ENCODE measurements at places on chromosomes 12 and 14.

DNA sequence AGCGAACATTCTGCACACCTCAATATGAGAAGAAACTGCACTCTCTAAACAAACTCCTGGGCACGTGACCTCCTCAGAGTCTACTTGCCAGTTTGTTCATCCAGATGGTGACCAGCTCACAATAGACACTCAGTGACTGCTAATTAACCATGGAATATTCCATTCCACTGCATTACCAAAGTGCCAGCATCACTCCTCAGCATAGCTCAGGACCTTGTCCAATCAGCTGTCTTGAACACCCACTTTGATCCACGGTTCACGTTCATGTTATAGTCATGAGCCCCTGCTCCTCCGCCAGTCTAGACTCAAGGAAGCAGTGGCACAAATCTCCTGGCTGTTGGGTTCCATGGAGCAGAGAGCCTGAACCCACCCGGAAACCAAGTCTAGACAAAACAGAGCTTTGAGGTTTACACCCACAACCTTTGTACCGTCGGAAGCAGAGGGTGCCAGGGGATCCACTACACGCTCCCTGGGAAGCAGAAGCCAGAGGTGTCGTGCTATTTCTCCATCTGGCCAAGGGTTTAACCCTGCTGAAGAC is 285.3 kb downstream of the ZFP36L1 start:
- DNase-seq = no peak

DNA sequence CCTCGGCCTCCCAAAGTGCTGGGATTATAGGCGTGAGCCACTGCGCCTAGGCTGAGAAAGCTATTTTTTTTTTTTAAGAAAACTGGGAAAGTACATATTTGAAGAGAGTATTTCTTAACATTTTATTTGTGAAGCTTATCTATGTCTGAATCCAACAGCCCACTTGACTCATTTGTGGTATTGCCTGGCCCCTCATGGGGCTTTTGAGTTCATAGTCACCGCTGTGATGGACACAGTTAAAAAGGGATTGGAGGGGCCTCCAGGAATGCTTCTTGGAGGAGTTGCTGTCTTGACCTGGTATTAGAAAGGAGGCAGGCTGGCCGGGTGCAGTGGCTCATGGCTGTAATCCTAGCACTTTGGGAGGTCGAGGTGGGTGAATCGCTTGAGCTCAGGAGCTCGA is 26.5 kb downstream of the BCL7A start:
- DNase-seq = no peak

- DNase-seq = no peak
Observed at GRCh38 chr14:56892959-56893358, 82.7 kb upstream of the OTX2 start.

DNA sequence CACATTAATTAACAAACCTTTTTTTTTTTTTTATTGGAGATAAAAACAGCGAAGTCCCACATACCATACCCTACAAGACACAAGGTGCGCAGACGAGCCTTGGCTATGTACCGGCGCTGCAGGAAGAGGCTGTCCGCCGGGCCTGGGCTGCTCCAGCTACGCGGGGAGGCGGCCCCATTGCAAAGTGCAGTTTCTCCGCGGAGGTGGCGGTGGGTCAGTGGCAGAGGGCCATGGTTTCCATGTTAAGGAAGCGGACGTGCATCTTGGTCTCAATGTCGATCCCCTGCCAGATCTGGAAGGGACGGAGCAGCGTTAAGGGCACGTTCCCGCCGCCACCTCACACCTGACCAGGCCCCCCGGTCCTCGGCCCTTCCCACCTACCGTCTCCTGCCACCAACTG is 60.3 kb downstream of the TESC start:
- DNase-seq = no peak

DNA sequence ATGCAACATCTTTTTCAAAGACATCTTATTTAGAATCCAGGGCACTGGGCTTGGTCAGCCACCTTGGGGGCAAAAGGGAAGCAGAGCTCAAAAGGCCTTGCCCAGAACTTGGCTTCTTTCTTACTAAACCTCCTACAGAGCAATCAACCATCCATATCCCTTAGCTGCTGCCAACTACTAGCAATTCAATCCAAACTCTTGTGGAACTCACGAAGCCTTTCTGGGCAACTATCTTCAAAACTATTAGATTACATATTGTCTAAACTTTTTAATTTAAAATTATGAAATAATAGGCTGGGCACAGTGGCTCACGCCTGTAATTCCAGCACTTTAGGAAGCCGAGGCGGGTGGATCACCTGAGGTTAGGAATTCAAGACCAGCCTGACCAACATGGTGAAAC is 95.5 kb downstream of the PAWR start:
- no peak for DNase-seq

DNA sequence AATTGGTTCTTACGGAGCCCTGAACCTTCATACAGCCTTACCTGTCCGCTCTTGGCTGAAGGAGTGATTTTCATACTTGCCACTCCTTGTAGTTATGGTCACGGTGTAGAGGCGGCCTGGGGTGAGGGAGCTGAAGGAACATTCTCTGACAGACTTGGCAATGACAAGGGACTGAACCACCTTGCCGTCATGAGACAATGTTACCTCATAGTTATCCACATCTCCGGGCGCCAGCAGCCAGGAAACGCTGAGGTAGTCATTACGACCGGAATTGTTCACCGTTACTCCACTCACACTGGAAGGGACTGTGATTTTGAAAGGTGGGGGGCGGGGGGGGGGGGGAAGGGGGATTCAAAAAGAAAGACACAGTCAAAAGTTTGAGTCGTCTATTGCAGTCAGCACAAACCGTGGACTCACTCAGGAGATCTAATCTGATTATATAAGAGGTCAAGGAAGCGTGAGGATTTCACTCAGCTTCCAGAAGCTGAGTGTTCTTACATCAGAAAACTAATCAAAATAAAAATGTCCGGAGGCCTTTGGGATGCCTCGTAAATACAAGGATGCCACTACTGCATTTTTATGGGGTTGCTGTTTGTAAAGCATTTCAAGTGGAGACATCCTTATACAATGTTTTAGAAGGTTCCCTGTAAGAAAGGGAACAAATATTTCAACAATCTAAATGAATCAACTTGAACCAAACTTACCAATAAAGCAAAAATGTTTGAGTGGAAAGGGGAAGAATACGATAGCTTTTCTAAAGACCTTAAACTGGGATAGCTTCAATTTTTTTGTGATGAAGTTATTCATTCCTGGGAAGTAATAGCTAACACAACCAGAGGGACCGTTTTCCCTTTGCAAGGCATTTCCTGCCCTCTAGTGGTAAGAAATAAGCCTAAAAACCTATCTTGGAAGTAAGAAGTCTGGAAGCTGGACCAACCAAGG is 60.6 kb downstream of the PTPRB start:
- DNase-seq = peak; percentile 78

DNA sequence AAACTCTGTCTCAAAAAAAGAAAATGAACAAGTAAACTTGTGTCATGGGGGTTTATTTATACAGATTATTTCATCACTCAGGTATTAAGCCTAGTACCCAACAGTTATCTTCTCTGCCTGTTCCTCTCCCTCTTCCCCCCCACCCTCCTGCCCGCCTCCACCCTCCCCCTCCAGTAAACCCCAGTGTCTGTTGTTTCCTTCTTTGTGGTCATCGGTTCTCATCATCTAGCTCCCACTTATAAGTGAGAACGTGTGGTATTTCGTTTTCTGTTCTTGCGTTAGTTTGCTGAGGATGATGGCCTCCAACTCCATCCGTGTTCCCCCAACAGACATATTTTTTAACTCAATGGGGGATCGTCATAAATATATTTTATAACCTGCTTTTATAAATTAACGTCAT is 12.3 kb downstream of the IL31 start:
- no peak for DNase-seq

DNA sequence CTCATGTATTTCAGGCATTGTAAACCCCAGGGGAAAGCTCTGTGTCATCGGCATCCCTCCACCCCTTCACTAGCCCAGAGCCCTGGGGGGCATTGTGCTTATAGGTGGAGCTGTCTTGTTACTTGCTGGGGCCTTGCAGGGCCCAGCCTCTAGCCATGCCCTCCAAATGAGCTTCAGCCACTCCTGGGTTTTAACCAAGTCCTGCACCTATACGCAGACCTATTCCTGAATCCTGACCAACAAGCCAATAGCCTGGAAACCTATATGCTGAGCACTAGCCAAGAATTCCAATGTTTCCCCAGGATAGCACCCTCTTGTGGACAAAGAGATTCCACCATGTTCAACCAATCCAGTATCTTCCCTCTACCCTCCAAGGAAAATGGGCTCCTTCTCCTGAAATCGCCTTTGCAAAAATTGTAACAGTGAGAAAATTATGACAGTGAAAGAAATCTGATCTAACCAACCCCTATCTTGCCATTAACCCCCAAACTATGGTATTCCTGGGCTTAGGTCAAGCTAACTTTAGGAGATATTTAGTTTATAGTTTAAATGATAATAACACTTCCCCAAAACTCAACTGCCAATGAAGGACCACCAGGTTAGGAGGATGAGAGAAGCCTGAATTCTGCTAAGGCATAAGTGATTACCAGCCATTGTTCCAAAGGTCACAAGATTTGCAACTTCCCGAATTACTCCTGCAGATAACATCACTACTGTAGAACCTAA is 55.5 kb downstream of the TTC7B start:
- peak; percentile 25 for DNase-seq

DNA sequence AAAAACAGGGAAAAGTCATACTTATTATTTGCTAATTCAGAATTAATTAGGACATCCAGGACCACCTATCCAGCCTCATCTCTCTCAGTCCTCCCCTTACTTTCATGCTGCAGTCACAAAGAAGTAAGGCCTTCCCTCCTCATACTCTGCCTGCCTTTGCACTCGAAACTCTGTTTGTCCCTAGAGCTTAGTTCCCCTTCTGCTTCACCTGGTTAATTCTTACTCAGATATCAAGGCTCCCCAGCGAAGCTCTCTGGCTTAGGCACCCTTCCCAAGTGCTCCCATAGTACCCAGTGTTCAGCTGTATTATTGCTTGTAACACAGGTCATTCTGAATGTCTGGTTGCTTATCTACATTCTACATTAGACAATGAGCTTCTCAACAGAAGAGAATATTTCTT is 81.3 kb downstream of the ERGIC2 start:
- DNase-seq = no peak

GRCh38 chr12:101763246-101763931 is 24.1 kb upstream of the SYCP3 start:
- no peak for DNase-seq

GRCh38 chr14:70957710-70958109 is 50.5 kb downstream of the PCNX1 start:
- DNase-seq = no peak

- DNase-seq = peak; percentile 44
Observed at GRCh38 chr12:106271575-106272505, 24.0 kb upstream of the CKAP4 start.

GRCh38 chr12:116215023-116215422 is 62.5 kb downstream of the MED13L start:
- no peak for DNase-seq

GRCh38 chr12:109811624-109811995 is 21.6 kb downstream of the TRPV4 start:
- DNase-seq = no peak

DNA sequence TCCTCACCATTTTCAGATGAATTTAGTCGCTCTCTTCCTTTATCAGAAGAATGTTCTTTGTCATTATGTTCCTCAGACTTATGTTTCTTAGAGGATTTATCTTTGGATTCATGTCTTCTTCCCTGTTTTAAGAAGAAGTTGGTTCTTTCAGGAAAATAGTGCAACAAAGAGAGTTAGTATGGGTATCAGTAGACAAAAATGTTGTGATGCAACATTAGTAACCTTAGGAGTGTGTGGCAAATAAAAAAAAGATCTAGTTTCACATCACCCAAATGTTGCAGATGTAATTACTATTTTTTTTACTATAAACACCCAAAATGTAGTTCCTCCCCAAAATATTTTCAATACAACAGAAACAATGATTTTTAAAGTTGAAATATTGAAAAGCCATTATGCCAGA is 7.8 kb downstream of the RSRC2 start:
- DNase-seq = no peak

DNA sequence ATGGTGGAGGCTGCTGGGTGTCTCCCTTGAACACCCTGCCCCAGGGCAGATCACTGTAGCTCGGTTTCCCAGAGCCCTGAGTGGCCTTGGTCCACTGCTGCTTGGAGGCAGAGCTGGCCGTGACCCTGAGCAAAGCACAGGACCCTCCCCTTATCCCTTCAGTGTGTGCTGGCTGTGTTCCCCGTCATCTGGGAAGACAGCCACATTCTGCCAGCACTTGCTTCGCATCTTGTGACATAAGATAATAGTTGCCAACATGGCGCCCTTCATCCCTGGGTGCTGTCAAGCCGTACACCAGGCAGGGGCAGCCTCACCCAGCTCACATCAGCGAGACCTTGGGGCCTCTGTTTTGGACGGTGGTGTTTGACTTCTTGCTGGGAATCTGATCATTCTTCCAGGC is 12.1 kb upstream of the ALDH2 start:
- DNase-seq = no peak

GRCh38 chr12:41910578-41911320 is 233.9 kb downstream of the GXYLT1 start:
- no peak for DNase-seq

DNA sequence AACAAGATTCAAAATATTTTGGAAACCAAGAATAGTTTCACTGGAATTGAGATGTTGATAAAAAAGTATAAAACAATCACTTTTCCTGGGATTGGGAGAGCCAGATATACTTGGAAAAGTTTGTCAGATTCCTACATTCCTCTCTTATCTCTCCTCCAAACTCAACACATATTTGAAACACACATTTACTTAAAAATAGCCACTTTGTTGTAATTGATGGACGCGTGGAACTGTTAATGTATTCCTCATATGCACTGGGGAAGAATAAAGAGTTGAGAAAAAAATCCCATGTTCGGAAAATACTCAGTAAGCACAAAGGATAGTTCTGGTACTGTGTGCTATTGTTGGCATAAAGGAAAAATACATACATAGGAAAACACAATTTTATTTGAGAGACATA is 195.6 kb upstream of the FLRT2 start:
- DNase-seq = no peak

- no peak for DNase-seq
Observed at GRCh38 chr12:85519163-85519562, 239.1 kb downstream of the ALX1 start.

DNA sequence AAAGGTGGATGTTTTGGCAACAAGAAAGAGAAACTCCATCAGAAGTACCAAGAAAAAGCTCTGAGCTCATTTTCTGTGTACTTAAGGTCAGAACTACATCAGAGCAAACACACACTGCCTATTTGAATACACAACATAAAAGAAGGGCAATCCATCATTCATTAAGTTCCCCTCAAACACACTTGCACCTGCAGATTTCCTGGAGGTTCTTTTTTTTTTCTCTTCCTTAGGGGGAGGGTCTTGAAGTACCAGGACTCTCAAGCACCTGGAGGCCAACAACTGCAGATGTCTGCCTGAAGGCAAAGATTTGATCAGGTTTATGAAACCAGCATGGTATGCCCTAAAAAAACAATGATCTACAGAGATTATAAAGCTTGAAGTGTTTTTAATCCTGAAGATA is 26.1 kb upstream of the PTHLH start:
- DNase-seq = no peak

DNA sequence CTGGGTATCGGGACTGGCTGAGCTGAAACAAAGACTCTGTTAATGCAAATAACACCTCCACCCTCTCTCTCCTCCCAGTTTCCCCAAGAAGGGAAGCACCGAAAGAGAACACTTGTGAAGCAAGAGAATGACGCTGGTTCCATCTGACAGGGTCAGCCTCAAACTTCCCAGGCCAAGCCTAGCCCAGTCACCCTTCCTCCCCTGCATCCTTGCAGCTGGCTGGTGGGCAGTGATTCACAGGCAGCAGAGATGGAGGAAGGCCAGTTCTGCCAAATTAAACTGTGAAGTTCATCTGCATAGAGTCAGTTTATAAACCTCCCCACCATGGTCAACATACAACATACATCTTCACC is 2.8 kb downstream of the LRRC74A start:
- DNase-seq = peak; percentile 72

- no peak for DNase-seq
Observed at GRCh38 chr14:104886690-104887622, 21.9 kb downstream of the CEP170B start.
